NAMALWA (cell line): ENCODE measurements at places on chromosomes 16 and 17.

DNA sequence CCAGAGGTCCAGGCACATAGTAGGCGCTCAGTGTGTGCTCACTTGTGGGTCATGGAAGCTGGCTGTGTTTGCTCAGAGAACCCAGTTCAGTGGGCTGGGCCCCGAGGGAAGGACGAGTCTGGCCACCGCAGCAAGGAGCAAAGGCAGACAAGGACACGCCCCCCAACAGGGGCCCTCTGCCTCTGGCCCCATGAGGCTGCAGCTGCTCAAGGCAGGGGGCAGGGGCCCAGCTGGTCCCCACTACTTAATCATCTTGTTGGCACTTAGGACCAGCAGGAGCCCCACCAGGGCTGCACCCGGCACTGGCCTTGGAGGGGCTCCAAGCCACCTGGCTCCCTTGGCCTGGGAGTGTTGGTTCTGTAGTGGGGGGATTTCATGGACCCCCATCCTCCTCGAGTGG lies 16.1 kb downstream of the KCNJ12 start:
- no peak for DNase-seq

DNA sequence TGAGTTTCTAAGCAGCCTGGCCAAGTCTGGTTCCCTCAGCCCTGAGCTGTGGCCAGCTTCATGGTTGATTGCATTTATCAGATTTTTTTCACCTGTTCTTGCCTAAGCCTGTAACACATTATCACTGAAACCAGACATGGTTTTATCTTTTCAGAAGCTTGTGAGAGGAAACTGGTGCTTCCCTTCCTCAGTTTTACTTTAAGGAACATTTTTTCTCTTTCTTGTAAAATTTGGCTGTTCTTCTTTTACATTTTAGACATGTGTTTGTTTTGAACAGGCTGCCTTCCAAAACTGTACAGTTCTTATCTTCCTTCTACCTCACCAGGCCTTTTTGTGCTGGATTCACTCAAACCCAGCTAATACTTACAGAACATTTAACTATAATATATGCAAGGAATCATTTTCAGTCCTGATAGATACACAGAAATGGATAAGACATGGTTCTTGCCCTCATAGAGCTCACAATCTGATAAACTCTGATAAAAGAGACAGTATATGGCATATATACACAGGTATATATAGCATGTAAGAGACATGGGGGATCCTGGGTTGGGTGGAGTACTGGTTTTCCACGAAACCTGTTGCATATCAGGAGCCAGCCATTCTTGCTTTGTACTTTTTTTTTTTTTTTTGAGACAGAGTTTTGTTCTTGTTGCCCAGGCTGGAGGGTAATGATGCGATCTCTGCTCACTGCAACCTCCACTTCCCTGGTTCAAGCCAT lies 44.5 kb downstream of the ZNRF1 start:
- peak; percentile 12 for DNase-seq

DNA sequence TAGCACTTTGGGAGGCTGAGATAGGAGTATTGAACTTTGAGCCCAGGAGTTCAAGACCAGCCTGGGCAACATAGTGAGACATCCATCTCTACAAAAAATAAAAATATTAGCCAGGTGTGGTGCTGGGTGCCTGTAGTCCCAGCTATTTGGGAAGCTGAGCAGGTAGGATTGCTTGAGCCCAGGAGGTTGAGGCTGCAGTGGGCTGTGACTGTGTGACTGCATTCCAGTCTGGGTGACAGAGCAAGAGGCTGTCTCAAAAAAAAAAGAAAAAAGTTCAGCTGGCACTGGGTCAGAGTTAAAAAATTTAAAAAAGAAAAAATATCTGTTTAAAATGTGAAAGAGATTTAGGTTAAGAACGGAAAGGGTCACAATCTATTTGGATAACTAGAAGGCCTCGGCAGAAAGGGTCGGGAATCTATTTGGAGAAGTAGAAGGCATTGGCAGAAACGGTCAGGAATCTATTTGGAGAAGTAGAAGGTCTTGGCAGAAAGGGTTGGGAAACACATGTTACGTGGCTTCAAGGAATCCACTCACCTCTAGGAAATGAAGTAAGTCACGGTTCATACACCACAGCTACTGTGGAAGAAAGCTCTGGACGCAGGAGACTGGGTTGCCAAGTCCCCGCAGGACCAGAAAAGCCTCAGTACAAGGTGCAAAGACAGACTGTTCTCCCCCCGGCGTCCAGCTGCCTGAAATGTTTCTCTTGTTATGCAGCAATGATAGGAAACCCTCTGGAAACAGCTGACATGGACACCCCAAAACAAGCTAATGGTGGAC lies 25.3 kb downstream of the LMF1 start:
- no peak for DNase-seq

DNA sequence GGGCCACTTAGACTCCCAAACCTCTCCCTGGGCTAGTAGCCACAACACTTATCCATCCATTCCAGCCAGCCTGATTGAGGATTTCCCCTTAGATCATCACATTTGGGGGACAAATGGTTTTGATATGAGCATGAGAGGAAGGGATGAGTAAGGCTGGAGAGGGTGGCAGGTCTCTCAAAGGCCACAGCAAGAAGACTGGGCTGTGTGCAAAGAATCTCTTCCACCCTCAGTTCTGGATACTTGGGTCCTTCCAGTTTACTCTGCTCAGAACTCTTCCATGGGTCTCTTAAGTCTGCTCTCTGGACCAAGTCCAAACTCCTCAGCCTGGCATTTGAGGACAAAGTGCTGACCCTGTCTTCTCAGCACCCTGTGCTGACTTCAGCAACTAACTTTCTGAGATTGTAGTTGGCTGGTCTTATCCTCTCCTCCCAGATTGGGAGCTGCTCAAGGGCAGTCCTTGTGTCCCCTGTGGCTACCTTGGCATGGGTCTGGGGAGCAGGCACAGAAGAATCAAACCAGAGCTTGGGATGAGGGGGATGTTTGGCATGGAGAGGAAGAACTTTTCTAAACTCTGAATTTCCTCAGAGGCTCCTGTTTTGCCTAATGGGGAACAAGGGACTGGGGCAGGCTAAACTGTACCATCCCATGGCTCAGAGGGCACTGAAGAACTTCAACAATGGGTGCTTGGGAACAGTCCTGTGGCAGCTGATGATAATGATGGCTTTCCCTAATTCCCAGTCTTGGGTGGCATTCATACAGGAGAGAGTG lies 3.1 kb upstream of the NFATC3 start:
- DNase-seq = no peak

- no peak for DNase-seq
Observed at GRCh38 chr17:8482546-8482945, 46.9 kb downstream of the NDEL1 start.

DNA sequence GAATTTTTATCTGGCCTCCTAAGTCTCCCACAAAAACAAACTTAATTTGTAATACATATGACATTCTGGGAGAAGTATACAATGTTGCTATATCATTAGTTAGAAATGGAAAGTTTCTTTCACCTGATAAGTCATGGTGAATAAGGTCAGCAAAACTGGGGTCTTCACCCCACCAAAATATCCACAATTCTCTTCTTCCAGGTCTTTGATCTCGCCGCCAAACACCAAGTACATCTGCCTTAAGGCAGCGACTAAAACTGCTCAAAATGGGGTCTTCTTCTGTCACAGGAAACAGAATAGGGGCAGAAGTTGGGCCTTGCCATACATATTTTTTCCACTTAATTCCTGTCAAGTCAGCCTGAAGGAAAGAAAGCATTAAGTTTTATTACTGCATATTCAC lies 2.1 kb downstream of the MED13 start:
- DNase-seq = no peak

DNA sequence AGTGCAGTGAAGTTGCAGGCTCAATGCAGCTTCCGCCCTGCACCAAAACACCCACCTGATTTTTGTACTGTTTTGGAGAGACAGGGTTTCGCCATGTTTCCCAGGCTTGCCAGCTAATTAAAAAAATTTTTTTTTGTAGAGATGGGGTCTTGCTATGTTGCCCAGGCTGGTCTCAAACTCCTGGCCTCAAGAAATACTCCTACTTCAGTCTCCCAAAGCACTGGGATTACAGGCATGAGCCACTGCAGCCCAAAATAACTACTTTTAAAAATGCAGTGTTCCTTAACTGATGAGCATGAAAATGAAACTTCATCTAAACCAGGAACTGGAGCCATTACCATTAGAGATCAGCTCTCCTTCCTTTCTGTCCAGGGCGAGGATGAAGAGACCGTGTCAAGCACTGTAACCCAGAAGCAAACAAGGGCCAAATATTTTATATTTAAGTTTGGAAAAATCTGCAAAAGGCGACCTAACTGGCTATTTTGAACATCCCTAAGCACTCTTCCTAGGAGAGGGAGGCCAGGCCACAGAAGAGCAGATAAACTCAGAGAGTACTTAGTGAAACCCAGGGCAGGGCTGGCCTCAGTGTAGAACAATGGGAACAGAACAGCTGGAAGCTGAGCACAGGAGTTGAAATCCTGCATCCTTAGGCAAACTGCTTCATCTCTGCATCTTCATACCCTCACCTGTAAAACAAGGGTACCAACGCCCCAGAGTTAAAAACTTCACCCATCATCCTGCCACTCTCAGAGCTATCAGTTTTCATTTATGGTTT lies 24.0 kb downstream of the CREBBP start:
- no peak for DNase-seq
